ENCODE measurements at places on chromosomes 5 and 9. TPM values are rescaled to one million over a fixed set of nuclear protein-coding genes. Genes with fewer than 3 reads are reported as not detected.

FAM221B gene
- total RNA-seq: not detected

DNA sequence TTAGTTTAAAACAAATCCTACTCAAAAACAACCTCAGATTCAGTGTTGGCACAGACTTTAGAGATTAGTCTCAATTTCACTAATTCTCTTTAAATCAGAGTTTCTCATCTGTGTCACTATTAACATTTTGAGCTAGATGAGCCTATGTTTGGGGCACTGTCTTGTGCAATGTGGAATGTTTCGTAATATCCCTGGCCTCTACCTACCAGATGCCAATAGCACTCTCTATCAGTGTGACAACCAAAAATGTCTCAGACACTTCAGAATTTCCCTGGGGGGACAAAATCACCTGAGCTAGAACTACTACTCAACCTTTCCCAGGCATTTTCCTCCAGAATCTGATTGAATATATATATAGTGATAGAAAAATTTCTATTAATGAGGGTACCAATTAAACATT is 465.2 kb upstream of the RGMB start:
- DNase-seq: no peak

PCDHGB6 gene
- not detected for total RNA-seq

- no peak for DNase-seq
Observed at GRCh38 chr9:96646081-96646991, 8.8 kb downstream of the PRXL2C start.

TMEM174 gene
- total RNA-seq: not detected

- no peak for DNase-seq
Observed at GRCh38 chr9:121989010-121989409, 104.1 kb downstream of the TTLL11 start.

DNA sequence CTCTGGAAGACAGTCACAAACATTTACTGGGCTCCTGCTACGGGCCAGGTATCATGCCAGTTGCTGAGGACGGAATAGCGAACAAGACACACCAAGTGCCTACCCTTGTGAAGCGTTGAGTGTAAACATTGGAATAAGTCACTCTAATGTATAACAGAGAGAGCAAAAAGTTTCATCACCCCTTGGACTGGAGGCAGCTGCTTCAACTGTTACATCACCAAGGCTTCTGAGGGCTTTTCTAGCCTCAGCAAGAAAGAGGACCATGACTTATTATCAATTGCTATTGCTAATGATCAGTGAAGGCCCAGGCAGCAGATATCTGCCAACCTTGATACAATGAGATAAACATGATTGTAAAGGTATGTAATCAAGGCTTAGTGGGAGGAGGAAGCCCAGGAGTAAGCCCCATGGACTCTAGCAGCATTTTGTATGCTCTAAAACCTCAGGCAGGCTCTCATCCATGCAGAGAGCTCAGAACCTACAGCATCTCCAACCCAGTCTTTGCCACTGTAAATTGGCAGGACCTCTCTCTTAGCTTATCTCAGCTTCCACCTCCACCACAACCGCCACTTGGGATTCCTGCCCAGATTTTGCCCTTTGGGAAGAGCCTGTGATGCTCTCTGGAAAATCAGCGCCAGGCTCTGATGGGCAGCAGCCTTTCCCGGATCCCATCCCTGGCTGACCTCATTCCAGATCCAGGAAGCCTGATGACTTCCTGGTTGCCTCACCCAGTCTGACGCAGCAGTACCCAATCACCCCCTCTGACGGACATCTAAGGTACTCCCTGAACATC is 54.5 kb downstream of the ADAM19 start:
- DNase-seq: no peak

DNA sequence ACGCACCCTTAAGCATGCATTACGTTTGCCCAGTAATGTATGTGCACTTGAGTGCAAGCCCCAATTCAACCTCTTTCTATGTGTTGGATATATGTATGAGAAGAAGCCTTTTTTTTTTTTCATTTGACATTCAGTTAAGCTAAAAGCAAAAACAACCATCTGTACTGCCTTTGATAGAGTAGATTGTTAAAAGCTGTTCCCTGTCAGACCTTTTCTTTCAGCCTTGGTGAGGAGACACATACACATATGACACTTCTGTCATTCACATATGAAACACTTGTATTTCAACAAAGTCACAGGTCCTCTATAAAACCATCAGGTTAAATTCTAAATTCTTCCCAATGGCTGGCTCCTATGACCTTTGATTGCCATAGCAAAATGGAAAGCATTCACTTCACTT is 40.2 kb upstream of the STARD4 start:
- DNase-seq: no peak

DNA sequence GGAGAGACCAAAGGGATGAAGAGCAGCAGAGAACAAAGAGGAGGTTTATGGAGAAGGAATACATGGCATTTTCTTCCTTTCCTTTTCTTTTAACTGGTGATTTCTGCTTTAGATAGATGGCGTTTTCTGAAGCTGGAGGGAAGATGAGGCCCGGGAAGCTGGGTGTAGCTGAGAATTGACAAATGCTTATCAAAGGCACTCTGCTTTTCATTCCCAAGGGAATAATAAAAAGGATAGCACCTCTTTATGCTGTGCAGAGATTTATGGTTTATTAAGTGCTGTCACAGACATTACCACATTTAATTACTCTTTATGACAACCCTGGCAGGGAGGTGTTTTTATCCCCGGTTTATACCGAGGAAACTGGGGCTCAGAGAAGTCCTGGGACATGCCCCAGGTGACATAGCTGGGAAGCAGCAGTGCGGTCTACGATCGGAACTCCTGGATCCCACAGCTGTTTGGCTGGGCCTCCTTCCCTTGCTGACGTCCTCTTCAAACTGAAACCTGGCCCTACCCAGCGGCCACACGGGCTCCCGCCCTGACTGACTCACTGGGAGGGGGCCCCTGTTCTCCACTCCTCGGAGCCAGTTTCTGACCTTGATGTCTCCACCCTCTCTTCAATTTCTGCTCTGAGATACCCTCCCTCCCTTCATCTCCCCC is 8.2 kb upstream of the EPB41L4B start:
- no peak for DNase-seq

THBS4 gene
- not detected for total RNA-seq

- DNase-seq: no peak
Observed at GRCh38 chr5:59491945-59492344, 401.6 kb downstream of the PDE4D start.

KCNN2 gene
- total RNA-seq: not detected

ADAMTS2 gene
- total RNA-seq: not detected

DNA sequence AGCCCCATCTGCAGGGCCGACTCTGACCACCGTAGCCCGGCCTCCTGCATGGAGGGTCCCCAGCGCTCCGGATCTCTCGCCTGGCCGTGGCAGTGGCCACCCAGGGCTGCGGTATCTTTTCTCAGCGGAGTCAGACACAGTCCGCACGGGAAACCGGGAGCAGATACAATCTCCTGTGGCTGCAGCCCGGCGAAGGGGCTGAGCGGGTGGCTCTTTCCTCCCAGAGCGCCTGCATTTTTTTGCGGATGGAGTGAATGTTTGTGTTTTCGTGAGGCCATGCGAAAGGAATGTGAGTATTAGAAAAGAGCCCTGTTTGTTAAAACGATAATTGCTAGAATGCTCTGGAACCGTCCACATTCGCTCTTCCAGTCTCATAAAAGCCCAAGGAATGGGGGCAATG is 53.4 kb upstream of the PTCH1 start:
- no peak for DNase-seq

- no peak for DNase-seq
Observed at GRCh38 chr5:6525910-6526309, 77.3 kb downstream of the UBE2QL1 start.

- DNase-seq: no peak
Observed at GRCh38 chr5:59661311-59661710, 232.2 kb downstream of the PDE4D start.

GRCh38 chr5:119385136-119385535 is 29.3 kb downstream of the TNFAIP8 start:
- DNase-seq: no peak

PLCXD3 gene
- total RNA-seq: not detected

DNA sequence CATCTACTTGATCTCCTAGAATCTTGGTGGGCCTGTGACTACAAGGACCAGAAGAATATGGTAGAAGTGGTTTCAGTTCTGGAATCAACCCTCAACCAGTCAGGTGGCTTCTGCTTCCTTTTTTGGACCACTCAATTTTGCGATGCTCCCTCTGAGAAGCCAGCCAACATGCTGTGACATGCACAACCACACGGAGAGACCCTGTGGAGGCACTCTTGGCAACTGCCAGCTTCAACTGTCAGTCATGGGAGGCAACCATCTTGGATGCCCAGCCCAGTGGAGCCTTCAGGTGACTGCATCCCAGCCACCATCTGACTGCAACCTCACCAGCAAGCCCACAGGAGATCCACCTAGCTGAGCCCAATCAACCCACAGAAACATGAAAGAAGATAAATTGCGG is 137.3 kb downstream of the FAM114A2 start:
- DNase-seq: no peak

PHAX gene
- 29.4 TPM for total RNA-seq

GRCh38 chr5:9928326-9928725 is 298.2 kb upstream of the TAS2R1 start:
- DNase-seq: no peak

- no peak for DNase-seq
Observed at GRCh38 chr5:83653669-83654068, 67.0 kb downstream of the HAPLN1 start.

DNA sequence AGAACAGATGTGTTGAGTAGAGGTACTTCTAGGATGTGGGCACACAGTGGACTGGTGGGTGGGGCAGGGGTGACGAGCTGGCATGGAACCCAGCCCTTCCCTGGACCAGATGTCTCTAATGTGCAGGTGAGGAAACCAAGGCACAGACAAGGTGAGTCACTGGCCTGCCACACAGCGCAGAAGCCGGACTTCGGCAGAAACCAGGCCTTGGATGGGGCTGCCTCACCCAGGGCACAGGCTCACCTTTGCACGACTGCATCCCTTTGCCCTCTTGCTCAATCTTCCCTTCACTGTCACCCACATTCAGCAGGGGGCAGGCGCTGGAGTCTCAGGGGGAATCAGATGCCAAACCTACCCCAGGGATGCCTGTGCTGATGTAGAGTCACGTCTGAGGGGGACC is 65.4 kb upstream of the LMX1B start:
- DNase-seq: no peak

SYNPO gene
- total RNA-seq: 0.14 TPM

GRCh38 chr9:34701023-34701768 is 8.7 kb downstream of the CCL21 start:
- DNase-seq: peak; percentile 81

GRCh38 chr9:8762479-8763085 is 963.0 kb upstream of the DMAC1 start:
- DNase-seq: no peak

GRCh38 chr9:130336027-130336610 is 70.6 kb downstream of the HMCN2 start:
- DNase-seq: no peak

GRCh38 chr9:121842612-121842978 is 191.2 kb downstream of the DAB2IP start:
- DNase-seq: no peak

- DNase-seq: no peak
Observed at GRCh38 chr9:88835772-88836171, 155.5 kb upstream of the S1PR3 start.

- peak; percentile 12 for DNase-seq
Observed at GRCh38 chr9:135156525-135157510, 69.3 kb downstream of the OLFM1 start.

- DNase-seq: no peak
Observed at GRCh38 chr9:4585135-4585534, 77.0 kb upstream of the PLPP6 start.

PCDHGC3 gene
- not detected for total RNA-seq

GRCh38 chr9:92528522-92528849 is 7.3 kb downstream of the ECM2 start:
- DNase-seq: no peak

SPATA31E1 gene
- not detected for total RNA-seq

POU5F2 gene
- 0.56 TPM for total RNA-seq

BNC2 gene
- 0.14 TPM for total RNA-seq

- DNase-seq: no peak
Observed at GRCh38 chr5:73443829-73444498, 4.6 kb downstream of the FOXD1 start.

DNA sequence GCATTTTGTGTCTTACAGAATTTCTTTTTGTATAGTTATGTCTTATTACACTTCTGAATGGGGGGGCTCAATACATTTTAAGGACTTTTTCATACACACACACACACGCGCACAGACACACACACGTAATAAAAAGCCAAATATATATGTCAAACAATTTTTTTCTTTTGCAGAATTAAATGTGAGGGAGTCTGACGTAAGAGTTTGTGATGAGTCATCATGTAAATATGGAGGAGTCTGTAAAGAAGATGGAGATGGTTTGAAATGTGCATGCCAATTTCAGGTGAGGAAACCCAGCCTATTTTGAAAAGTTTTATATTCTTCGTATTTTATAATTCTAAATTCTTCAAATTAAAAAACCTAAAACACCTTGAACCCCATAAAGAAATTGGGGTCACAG is 25.6 kb downstream of the TMEFF1 start:
- DNase-seq: no peak

DNA sequence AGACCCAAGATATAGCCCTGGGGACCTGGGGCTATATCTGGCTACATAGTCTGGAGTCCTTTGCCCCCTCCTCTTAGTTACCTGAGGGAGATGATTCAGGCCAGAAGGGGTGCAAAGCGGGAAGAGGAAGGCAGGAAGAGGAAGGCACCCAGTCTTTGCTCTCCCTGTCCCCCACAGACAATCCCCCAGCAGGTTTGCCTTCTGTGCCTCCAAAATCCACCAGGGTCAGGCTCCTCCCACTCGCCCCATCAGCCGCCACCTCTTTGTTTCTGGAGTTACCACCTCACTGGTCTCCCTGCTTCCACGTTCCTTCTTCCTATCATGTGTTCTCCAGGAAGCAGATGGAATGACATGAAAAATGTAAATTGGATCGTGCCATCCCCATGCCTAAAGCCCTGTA is 31.2 kb upstream of the FABP6 start:
- no peak for DNase-seq

GRCh38 chr5:109937951-109938350 is 248.2 kb downstream of the MAN2A1 start:
- DNase-seq: no peak

DNA sequence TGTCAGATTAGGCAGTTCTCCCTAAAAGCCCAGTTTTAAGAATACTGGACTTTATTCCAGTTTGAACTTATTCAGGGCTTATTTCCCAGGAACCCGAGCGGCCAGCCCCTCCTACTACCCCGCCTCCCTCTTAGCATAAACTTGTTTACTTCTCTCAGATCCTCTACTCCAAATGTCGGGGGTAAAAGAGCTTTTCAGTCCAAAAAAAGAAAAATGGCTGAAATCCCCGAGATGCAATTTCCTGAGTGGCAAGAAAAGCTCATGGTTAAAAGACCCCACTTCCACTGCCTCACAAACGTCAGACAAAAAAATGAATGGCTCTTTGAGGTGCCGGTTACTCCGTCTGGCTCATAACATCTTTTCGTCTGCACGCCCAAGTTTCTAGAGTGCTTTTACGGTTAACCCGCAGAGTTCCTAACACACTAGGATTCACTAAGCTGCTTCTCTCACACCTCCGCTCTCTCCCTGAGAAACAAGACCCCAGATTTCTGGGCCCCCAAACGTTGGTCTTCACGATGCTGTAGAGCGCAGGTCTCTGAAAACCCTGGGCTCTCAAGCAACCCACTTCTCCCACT is 402 bp downstream of the BRD8 start:
- no peak for DNase-seq

GRCh38 chr5:168128557-168128956 is 162.9 kb upstream of the WWC1 start:
- no peak for DNase-seq

GRCh38 chr9:89592963-89593726 is 11.7 kb upstream of the GADD45G start:
- no peak for DNase-seq

- no peak for DNase-seq
Observed at GRCh38 chr9:36968574-36969215, 65.4 kb downstream of the PAX5 start.

PPWD1 gene
- 81.5 TPM for total RNA-seq

SLC25A2 gene
- not detected for total RNA-seq

All from CD8-positive, alpha-beta T cell (primary cell).